ENCODE measurements at places on chromosomes 5 and 9.

DNA sequence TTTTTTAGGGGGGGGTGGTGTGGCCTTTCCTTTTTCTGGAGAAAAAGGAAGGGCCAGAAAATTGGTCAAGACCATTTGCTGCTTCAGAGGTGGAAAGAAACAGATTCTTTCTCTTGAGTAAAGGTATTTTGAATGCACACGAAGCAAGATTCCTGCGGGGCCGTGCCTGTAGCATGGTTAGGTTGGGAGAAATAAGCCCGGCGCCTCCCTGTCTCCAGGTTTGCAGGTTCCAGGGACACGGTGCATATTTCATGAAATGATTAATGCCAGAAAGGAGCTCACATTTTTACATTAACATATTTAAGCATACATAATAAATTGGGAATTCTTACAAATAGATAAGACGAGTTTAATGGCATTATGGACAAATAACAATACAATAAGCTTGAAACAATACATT, 409.5 kb upstream of the IRX1 start:
- no peak for DNase-seq

GRCh38 chr5:33180900-33181299, 259.9 kb upstream of the TARS1 start:
- no peak for DNase-seq

- no peak for DNase-seq
These were observed 260.5 kb downstream of the ARRDC3 start for GRCh38 chr5:91122651-91123050.

GRCh38 chr5:100518377-100518776, 16.8 kb upstream of the FAM174A start:
- no peak for DNase-seq

GRCh38 chr5:5150667-5151066, 10.5 kb downstream of the ADAMTS16 start:
- DNase-seq: no peak
